ENCODE measurements at places on chromosomes 1 and 21.

GRCh38 chr1:11044086-11044848 is 2.8 kb downstream of the MASP2 start:
- DNase-seq, result no peak

GRCh38 chr1:15412175-15412800 is 2.6 kb downstream of the EFHD2 start:
- DNase-seq, result peak; percentile 46

DNA sequence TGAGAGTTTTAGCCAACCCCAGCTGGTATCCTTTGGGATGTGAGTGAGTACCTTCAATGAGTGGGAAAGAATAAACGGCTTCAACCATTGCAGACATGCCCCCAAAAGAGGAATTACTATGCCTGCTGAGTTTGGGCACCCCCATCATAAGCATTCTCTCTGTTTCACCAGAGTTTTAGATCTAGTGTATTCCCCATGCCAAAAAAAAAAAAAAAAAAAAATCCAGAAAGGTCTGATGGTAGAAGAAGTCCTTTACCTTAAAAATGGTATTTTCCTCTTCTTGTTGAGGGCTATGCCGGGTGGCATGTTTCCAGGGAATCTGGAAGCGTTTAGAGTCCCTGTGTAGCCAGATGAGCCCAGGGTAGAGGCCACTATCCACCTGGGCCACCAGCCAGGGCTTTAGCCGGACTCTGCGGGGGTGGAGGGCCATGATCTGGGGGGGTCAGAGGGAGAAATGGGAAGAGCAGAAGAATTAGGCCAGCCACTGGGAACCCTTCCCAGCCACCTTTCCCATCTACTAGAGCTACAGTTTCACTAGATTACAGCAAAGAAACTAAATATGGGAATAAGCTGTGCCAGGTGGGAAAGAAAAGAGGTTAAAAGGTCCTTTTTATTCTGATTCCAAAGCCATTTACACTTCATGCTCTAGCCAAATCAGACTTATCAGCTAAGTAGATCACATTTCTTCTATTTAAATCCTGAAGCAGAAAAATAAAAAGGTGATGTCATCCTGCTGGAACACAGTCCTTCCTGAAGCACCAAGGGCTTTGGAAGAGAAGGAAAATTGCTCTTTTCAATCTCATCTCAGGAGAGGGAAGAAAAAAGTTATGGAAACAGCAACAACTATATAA is 4.7 kb downstream of the IRF6 start:
- no peak for DNase-seq

DNA sequence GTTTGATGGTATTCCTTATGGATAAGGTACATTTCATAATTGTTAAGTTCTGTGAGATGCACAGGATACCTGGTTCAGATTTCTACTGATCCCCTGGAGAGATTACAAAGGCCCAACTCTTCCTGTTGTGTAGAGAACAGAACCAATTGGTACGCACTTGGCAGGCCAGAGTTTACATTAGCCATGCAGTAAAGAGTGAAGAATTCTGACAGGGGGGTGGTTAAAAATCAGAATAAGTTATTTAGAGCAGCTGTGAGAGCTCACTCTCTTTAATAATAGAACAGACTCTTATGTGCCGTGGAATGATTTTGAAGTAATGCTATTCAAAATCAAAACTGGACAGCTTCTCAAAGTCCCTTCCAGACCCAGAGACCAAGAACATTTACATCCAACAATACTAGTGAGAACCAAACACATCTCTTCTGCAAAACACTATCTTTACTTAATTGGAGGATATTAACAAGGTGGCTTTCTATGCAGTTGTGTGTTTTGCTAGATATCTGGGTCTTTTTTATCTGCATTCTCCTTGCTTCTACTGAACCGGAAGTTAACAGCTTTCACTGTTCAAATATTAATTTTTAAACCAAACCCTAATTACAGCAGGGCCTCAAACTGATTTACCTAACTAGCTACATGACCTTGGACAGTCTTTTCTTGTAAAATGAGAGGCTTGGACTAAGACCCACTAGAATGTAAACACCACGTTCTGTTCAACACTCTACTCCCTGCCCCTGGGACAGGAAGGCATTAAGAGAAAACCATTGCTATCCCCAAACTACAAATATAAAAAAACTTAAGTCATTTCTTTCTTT is 4.0 kb downstream of the USP24 start:
- DNase-seq, result no peak

DNA sequence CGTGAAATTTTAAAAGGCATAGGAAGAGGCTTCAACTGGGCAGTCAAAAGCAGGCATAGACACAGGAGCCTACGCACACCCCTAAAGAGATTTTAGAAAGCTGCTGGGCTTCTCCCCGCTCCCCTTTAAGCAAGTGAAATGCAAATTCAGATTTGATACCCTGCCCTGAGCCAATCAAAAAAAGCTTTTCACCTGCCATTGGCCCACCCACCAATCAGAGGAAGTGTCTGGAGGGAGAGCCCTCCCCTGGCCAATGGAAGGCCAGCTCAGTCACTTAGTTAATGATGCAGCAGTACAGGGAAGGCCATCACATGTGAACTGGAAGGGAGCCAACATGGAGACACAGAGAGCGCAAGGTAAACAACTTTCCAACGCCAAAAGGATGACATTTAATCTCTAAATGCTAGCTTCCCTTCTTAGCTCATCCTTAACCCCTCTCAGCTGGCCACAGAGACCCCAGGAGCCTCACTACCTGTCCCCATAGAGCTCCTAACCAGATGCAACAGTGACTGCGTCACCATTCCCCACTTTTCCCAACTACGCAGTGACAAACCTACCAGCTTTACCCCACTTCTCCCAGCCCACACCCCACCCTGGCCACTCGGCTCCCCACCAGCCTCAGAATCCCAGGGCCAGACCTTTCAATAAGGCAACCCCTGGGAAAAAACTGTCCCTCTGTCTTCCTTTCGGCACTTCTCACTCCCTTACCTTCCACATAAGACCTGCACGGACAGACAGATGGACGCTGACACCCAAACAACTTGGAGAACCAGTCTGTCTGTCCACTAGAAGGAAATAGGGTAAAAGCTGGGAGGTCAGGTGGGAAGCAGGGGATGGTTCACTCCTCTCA is 71.0 kb downstream of the CD46 start:
- DNase-seq, result peak; percentile 89

DNA sequence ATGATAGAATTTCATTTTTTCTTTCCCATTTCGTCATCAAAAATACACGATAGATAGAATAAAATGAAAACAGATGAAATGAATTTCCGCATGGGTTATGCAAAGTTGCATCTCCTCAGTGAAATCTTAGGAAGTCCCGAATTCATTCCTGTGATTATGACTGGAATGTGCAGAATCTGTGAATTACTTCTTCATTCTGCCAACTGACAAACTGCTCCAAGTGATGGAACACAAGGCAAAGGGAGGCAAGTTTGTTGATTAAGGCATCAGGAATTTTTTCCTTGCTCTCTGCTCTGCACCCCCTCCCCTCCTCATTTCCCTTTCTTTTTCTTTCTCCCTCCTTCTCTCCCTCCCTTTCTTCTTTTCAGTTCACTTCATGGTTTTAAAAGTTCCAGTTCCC is 37.0 kb upstream of the ADGRL4 start:
- no peak for DNase-seq

DNA sequence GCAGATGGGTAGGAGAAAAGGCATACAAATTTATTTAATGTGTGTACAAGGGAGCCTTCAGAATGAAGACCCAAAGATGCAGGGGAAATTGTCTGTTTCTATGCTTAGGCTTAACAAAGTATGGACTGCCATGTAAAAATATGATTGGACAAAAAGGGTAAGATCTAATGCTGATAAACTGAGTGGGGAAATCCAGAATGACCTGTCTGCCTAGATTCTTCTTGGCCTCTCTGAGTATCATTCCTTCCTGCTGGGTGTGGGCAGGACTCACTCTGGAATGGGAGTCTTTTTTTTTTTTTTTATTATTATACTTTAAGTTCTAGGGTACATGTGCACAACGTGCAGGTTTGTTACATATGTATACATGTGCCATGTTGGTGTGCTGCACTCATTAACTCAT is 61.0 kb downstream of the IGSF5 start:
- DNase-seq, result no peak

GRCh38 chr1:38929054-38929453 is 12.6 kb downstream of the RHBDL2 start:
- no peak for DNase-seq

DNA sequence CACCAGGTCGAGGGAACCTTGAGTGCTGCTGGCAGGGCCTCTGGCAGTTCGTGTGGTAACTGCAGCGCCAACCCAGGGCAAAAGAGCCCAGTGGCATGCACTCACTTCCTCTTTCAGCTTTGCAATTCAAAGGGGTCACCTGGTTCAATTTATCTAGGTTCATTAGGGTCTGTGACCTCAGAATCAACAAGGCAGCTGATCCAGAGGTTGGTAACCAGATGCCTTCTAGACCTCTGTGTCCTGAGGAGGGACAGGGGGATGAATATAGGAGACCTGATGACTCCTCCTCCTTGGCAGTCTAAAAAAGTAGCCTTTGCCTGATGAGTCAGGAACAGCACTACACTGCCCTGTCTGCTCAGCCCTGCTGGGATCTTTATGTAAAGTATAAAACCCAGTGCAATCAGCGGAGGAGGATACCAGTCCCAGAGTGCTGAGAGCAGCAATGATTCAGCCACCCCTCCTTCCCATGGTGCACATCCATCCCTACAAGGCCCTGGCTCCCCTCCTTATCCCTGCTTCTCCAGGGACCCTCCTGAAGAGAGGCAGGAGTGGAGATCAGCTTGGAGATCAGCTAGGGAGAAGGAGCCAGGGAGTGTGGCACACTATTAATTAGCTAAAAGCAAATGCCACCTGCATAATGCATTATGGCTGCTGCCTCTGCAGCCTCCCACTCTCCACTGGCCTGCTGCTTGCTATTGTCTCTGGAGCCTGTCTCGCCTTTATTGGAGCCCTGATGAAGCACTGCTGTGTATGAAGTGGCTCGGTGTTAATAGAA is 11.2 kb upstream of the FMOD start:
- peak; percentile 41 for DNase-seq

DNA sequence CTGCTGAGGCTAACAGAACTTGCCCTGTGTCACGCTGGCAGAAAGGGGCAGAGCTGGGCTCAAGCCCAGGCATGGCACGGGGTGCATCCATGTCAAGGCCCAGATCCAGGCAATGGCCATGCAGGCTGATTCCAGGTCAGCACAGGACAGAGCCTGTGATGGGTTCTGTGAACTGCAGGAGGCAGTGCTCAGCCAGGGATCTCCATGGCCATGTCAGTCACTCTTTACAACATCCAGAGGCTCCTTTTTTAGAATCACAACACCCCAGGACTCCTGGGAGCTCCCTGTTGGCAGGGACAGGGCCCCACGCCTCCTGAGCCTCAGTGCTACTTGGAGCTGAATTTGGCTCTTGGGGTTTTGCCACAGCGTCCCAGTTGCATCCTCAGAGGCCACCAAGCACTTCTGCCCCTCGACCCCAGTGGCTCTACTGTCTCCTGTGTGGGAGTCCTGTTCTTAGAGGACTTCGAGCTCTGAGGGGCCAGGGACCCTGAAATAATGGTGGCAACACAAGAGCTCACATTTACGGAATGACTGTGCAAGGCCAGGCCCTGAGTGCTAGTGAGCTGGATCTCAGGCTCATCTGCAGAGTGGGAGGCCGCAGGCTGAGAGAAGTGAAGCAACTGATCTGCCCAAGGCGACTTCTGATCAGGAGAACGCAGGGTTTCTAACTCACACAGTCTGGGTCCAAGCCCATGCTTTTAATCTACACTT is 211.5 kb downstream of the TRABD2B start:
- DNase-seq, result no peak
